Epithelial cell of proximal tubule (primary cell): ENCODE measurements at places on chromosomes 1 and 21.
A peak's percentile ranks its signal among the peaks of the same experiment; 100 is the strongest.

DNA sequence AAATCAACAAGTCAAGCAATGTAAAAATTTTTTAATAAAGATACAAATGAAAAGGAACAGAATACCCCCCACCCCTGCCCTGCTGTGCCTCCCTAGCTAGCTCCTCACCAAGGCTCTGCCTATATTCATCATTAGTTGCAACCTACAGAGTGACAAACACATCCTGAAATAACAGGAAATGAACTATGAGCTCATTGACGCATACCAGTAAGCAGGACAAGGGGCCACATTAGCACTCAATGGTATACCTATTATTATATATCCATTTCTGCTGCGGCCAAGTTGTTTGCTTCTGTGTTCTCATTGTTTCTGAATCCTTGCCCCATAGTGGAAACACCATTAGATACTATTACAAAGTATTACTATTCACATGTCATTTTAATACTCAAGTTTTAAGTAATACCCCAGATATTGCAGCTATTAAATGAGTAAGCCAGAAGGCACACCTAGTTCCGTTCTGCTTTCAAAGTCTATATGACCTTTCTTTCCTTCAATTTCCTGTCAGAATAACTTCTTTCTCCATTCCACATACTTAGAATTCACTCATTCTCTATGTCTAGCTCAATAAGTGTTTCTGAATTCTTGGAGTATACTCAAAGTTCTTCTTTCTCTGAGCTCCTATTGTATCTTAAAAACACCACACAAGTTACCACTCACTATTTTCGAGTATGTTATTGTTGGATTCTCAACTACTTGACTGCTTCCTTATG lies 1214.9 kb downstream of the PLA2G4A start:
- DNase-seq = no peak

DNA sequence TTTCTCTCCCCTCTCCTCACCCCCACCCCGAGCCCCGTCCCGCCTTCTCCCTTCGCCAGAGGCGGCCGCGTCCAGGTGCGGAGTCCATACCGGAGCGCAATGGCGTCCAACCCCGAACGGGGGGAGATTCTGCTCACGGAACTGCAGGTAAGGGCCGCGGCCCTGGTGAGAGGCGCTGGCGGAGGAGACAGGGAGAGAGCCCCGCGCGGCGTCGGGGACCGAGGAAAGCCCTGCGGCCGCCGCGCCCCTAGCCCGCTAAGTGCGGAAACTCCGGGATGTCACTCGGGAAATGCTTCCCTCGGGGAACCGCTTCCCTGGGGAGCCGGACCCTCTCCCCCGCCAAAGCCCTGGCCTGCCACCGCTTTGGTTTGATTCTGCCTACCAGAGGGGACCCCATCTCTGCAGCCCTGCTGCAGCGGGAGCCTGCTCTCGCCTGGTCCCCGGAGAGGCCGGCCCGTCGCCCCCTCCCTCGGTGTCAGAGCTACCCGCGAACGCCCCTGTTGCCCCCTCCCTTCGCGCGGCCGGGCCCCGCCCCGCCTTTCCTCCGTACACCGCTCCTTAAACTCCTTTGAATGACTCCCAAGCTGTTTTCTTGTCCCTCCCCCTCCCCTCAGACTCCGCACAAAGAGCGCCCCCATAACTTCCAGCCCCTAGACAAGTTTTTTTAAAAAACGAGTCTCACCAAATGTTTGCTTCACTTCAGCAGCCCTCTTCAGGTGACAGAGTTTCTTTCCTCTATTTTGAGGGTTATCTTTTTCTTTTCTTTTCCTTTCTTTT lies 597 bp downstream of the PKN2 start:
- DNase-seq = no peak

DNA sequence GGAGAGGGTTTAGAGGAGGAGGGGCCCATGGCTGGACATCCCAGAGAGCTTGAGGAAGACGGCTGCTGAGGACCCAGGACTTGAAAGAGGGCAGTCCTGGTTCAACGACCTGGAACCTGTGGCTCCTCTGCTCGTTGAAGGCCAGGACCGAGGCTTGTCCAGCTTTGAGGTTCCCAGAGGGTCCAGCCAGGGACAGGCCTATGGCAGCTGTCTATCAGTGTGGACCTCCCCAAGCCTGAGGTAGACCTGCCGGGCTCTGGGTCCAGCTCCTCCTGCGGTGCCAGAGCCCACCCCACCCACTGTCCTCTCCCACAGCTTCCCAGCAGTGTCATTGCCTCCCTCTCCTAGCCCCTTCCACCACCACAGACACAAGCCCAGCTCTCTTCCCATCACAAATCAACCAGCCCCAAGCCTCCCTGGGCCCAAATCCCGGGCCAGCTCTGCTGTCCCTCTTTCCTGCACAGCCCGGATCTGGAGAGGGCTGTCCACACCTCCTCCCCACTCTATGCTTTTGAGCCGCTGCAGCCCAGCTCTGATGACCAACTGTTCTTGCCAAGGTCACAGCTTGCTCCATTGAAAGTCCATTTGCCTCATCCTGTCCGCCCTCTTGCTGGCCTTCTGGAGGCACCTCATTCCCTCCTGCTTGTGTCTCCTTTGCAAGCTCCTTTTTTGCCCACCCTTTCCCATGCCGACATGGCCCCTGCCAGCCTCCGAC lies 48.7 kb upstream of the EDN2 start:
- no peak for DNase-seq

DNA sequence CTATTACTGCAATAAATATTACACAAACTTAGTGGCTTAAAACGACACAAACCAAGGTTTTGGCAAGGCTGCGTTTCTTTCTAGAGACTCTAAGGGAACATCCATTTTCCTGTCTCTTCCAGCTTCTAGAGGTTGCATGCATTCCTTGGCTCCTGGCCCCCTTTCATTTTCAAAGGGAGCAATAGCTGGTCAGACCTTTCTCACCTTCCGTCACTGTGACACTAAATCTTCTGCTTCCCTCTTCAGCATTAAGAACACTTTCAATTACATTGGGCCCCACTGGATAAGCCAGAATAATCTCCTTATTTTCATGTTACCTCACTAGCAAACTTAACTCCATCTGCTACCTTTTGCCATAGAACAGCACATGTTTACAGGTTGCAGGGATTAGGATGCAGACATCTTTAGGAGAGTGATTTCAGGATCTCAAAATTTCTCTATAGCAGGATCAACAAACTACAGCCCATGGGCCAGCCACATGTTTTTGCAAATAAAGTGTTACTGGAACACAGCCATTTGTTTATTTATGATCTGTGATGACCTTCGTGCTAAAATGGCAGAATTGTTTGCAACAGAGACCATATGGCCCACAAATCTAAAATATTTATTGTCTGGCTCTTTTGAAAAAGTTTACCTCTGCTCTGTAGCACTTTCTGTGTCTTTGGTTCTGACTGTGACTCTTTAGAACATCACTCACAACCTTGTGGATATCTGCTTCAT lies 221.5 kb upstream of the SGIP1 start:
- DNase-seq = no peak

DNA sequence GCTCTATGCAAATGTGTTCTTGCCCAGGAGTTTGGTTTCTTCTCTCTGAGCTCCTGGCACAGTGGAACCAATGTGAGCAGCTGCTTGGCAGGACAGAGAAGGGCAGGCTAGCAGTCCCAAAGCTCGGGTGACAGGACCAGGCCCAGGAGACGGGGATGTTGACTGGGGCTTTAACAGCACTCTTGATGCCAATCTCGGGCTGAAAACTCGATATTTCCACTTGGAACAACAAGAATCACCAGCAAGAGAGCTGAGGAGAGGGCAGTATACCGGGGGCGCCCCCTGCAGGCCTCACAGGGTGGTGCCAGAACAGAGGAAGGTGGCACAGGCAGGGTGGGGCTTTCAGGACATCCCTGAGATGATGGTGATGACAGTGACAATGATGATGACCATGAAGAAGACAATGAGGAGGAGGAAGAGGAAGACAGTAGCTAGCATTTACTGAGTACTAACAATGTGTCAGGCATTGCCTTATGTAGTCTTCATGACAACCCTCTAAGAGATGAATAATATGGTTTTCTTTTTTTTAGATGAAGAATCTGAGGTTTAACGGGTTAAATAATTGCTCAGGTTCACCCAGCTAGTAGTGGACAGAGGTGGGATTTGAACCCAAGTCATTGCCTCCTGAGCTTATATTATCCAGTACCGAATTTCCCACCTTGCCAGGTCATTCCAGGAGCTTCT lies 2.7 kb upstream of the KCNJ9 start:
- no peak for DNase-seq

- no peak for DNase-seq
Measured at GRCh38 chr1:216325946-216326345, 97.3 kb downstream of the USH2A start.

DNA sequence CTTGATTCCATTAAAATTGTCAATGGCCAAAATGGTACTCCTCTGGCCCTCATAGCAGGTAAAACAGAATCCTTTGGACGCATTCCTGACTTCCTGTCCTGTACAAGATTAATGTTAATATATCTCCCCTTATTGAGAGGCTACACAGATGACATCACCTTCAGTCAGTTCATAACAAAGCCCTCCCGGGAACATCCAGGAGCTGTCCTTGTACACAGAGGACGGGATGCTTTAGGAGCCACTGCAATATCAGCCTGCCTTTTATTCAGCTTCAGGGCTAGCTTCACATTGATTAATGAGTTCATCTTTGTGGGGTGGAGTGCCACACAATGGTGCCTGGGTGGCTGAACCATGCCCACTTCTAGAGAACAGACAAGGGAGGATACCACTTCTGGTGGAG lies 235.1 kb downstream of the NRIP1 start:
- DNase-seq = no peak

DNA sequence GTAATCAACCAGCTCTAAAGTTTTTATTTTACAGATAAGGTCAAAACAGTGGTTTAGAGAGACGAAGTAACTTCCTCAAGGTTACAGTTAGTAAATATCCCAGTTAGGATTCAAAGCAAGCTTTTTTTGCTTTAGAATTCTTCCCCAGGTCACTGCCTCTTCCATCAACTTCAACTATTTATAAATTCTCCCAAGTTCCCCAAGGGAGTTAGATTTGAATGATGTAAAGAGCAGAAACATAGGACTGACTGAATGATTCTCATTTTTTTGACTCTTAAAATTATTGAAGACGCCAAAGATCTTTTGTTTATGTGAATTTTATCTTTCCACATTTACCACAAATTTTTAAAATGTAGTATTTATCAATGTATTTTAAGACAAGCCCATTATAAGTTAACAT lies 4.1 kb downstream of the POGZ start:
- DNase-seq = no peak

GRCh38 chr1:247007511-247008405 lies at the start of gene ZNF695:
Gene ZNF695, minus strand, starts transcription at chr1:247008057. Its CDS starts 149 bp downstream, at chr1:247007908.
- peak; percentile 58 for DNase-seq

DNA sequence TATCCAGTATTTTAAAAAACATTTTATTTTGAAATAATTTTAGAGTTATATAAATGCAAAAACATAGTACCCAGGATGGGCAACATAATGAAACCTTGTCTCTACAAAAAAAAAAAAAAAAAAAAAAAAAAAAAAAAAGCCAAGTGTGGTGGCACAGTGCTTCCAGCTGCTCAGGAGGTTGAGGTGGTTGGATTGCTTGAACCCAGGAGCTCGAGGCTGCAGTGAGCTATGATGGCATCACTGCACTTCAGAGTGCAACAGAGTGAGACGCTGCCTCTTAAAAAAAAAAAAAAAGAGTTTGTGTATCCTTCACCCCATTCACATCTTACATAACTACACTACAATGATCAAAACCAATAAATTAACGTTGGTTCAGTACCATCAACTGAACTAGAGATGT lies 115.6 kb upstream of the KIF26B start:
- DNase-seq = no peak

- no peak for DNase-seq
Measured at GRCh38 chr1:182315167-182315556, 76.4 kb downstream of the GLUL start.

DNA sequence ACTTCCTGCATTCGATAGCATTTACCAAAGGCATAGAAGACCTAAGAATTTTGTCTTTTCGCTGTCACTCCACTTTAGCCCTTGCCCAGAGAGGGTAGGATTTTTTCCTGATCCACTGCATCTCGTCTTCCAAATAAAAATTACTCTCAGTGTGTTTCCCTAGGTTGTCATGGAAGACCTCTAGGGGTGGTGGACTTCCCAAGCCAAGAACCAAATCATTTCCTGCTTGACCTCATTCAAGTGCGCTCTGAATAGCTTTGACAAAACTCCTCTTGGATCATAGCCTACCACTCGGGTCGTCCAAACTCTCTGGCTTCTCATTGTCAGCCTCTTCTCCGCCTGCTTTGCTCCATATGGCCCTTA lies 431 bp upstream of the C1orf52 start:
- DNase-seq = no peak

GRCh38 chr1:80155371-80155770 lies 1148.8 kb upstream of the ADGRL4 start:
- DNase-seq = no peak

GRCh38 chr1:119732465-119733168 lies 20.9 kb downstream of the PHGDH start:
- DNase-seq = no peak

GRCh38 chr1:220500372-220500771 lies 27.6 kb upstream of the MARK1 start:
- no peak for DNase-seq

DNA sequence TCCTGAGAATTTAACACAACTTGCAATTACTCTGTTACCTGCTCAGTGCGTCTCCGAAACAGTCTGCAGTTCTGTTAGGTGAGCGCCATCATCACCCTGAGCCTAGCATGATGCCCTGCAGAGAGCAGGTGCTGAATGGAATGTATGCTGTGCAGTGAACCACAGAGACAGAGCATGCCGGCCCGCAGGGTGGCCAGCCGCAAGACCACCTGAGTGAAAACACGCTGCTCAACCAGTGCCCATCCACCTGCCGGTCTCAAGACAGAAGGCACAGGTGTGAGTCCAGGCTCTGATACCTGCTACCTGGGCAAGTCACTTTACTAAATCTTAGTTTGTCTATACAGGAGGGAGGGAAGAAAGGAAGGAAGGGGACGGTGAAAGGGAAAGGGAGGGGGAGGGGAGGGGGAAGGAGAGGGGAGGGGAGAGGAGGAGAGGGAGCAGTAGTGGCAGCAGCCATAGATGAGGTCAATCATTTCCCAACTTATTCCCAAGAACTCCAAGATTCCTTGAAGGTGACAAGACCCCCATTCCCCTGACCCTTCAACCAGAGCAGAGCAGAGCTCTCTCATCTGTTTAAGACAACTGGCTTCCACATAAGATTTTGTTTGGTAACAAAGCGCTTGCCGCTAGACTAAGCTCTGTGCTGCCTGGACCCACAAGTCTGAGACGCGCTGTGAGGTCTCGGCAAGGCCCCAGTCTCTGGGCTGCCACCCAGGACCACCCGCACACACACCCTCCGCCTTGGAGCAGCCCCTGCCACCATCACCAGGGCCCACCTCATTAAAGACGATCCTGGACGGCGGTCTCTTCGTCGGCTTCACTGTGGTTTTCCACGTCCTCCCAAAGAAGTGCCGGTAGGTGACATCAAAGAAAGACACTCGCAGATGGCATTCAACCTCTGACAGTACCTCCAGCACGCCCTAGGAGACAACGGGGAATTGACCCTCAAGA lies 14.5 kb downstream of the NPHP4 start:
- DNase-seq = no peak

GRCh38 chr1:44505210-44505993 lies 100.3 kb downstream of the RNF220 start:
- DNase-seq = no peak

GRCh38 chr1:232788235-232788872 lies 16.9 kb upstream of the MAP10 start:
- DNase-seq = no peak

- DNase-seq = no peak
Measured at GRCh38 chr1:161127649-161128048, 4.8 kb downstream of the DEDD start.

GRCh38 chr21:45820171-45821091 lies 161.1 kb upstream of the COL6A1 start:
- DNase-seq = peak; percentile 16

- no peak for DNase-seq
Measured at GRCh38 chr1:192119701-192120100, 38.6 kb upstream of the RGS18 start.
